ENCODE measurements at places on chromosomes 2 and 18.

DNA sequence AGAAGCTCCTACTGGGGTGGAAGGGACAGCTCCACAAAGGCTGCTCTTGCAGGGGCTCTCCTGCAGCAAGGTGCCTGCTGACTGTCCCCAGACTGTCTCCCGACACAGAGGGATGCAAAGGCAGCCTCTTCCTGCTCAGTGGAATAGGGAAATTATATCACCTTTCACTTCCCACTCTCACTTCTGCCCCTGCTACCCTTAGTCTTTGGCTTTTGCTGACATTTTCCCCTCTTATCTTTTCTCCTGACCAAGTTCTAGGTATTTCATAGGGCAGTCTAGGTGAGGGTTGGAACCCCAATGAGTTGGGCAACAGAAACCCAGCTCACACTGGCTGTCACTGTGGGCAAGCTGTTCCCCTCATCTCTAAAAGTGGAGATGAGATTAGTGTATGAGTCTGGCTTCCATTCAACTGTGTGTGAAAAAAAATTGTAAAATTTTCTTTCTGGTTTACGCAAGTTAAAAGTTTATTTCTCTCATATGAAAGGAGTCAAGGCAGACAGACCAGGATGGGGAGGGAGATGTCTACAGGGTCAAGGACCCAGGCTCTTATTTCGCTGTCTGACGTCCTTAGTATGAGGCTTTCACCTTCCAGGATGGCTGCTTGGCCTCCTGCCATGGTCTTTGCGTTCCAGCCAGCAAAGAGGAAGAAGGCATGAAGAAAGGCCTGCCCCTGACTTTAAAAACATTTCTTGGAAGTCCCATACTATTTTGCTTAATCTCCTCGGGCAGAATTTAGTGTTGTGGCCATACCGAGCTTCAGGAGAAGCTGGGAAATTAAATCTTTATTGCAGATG is 7.5 kb upstream of the MOCOS start:
- DNase-seq = no peak

DNA sequence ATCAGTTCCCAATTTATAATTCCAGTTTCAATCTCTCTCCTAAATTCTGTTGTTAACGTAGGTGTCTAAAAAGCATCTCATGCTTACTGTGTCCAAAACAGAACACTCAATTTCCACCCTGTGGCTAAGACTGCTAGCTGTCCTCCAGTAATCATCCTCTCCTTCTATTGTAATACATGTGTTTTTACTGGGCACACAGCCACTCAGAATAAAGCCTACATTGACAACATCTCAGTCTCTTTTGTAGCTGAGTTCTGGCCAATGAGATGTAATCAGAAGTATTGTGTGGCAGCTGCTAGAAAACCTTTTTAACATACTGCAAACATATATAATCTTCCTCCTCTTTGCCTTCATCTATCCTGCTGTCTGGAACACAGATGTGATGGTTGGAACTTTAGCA is 29.4 kb upstream of the TSPYL6 start:
- no peak for DNase-seq

GRCh38 chr18:56716692-56717146 is 65.6 kb downstream of the WDR7 start:
- DNase-seq = no peak

DNA sequence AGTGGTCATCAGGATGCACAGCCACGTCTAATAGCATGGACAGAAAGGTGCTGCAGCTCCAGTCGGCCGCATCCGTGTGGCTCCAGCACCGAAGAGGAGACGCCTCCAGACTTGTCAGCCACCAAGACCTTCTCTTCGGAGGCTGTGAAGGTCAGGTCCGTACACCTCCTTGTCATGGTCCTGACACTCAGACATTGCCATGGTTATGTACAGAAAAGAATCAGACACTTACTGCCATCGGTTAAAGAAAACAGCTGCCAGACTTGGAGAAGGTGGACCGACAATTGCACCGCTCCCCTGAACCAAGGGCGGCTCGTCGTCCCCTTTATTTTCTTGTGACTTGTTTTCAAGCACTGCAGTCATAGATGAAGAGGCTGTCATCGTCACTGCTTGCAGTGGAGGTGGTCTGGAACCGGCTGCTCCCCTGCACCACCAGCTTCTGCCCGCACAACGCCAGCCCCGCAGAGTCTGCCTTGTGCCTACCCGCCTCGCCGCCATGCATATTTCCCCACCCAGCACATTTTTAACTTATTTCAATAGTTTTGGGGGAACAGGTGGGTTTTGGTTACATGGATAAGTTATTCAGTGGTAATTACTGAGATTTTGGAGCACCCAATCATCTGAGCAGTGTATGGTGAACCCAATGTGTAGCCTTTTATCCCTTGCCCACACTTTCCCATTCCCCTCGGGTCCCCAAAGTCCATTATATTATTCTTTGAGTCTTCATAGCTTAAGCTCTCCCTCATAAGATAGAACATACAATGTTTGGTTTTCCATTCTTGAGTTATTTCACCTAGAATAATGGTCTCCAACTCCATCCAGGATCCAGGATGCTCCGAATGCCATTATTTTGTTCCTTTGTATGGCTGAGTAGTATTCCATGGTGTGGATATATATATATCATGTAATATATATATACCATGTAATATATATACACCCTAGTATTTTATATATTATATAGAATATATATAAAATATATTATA is 18.1 kb downstream of the FBXO48 start:
- no peak for DNase-seq

- DNase-seq = no peak
Measured at GRCh38 chr2:212791569-212791968, 253.0 kb upstream of the ERBB4 start.

DNA sequence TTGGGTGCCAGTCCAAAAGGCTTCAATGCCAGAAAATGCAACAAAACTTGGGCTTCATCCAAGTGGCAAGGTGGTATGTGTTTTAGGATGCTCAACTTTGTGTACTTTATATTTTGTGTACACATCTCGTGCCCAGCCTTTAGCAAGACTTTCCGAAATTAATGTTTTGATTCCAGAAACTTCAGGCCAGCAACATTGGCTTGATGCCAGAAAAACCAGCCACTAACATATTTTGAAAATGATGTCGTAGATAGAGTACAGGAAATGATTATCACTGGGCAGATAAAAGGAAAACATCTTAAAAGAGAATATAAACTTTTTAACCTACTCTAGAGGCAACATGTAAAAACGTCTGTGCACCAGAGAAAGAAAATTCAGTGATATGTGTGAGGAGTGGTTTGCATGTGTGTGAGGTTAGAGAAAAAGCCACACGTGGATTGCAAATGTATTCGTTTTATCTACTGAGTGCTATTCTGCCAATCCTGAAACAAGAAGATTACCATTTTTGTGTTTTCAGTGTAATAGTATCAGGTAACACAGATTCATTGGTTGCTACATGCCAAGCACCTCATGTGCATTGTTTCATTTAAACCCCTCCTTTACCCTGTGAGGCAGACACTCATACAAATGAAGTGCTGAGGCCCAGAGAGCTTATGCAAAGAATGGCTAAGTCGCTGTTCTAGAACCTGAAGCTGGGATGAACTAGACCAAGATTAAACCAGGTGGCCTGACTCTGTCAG is 264.8 kb downstream of the C1D start:
- no peak for DNase-seq

DNA sequence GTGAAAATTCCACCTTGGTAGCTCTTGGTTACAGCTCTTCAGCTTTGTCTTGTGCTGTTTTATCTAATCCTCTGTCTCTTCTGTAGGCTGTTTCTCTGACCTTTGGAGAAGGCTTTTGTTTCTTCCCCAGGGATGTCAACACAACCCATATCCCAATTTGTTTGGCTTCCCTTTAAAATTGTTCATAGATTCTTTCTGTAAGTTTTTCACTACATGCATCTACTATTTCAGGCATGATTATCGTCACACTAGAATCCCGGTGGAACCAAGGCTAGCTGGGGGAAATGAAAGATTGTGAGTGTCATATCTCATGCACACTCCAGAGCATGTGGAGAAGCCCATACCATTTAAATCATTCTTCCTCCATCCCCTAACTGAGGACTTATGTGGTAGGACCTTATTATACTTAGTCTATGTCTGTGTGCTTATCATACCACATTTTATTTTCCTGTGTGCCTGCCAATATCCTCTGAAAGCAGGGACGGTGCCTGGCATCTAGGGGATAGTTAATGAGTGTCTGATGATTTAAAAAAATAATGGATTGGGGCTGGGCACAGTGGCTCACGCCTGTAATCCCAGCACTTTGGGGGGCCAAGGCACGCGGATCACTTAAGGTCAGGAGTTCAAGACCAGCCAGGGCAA is 59.9 kb downstream of the CRIM1 start:
- DNase-seq = no peak

GRCh38 chr2:12424809-12425208 is 291.9 kb upstream of the TRIB2 start:
- no peak for DNase-seq

GRCh38 chr2:30588994-30589393 is 141.9 kb downstream of the LCLAT1 start:
- no peak for DNase-seq

DNA sequence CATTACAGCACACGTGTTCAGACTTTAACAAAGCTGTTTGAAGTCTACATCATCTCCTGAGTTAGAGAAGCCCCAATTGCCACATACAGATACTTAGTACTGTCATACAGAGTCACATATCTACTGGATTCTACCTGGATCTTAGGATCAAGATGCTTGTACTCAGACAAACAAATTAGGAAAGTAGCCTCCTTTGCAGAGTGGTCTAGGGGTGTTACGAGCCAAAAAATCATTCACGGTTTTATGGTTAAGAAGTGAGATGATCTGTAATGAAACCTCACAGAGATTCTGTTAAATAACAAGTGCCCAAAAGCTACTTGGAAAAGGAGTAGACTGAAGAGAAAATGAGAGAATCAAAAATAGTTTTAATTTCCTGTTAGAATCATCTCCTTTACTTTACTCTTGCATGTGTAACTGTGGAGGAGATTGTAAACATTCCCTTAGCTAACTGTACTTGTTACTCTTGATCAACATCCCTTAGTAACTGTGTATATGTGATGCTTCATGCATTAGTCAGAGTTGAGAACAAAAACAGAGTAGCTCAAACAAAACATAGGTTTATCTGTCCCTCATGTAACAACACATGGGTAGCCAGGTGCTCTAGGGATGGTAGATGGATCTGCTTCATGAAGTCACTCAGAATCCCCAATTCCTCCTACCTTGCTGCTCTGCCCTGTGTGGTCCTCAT is 16.4 kb upstream of the IL1RL1 start:
- DNase-seq = no peak
